Stimulated activated CD4-positive, alpha-beta T cell treated with anti-CD3 and anti-CD28 coated beads, TNF-alpha, amount 100 ng/mL, for 1 hour (primary cell): ENCODE measurements at places on chromosomes 5 and 9.

- no peak for DNase-seq
Observed at GRCh38 chr9:96057155-96057554, 181.7 kb downstream of the ERCC6L2 start.

- no peak for DNase-seq
Observed at GRCh38 chr9:6632516-6633183, 12.9 kb downstream of the GLDC start.

GRCh38 chr5:155767470-155767869 is 559.5 kb upstream of the SGCD start:
- DNase-seq = no peak

DNA sequence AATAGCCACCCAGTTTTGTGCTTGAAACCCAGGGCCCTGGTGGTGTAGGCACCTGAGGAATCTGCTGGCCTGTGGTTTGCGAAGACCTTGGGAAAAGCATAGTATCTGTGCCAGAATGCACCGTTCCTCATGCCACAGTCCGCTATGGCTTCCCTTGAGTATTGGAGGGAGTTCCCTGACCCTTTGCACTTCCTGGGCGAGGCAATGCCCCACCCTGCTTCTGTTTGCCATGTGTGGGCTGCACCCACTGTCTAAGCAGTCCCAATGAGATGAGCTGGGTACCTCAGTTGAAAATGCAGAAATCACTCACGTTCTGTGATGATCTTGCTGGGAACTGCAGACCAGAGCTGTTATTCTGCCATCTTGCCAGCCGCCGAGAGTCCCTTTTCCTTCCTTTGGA is 483.5 kb downstream of the AGTPBP1 start:
- no peak for DNase-seq

- no peak for DNase-seq
Observed at GRCh38 chr5:119285070-119285916, 70.5 kb upstream of the TNFAIP8 start.

GRCh38 chr9:6243746-6244145 is 28.1 kb downstream of the IL33 start:
- no peak for DNase-seq

- DNase-seq = no peak
Observed at GRCh38 chr5:66897356-66897755, 299.2 kb downstream of the CD180 start.

DNA sequence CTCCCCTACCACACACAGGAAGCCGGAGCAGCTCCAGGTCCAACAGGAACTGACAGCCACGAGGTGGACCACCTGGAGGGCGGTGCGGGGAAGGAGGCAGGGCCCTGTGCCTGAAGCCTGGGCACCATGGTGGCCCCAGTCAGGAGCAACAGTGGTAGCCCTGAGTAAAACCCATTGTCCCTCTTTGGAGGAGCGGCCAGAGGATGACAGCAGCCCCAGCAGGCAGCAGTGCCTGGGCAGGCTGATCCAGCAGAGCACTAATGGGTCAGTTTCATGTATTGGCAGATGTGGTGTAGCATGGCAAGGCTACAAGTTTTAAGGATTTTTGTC is 47.7 kb upstream of the GARNL3 start:
- DNase-seq = no peak

GRCh38 chr9:91751922-91752321 is 198.1 kb downstream of the ROR2 start:
- DNase-seq = no peak

DNA sequence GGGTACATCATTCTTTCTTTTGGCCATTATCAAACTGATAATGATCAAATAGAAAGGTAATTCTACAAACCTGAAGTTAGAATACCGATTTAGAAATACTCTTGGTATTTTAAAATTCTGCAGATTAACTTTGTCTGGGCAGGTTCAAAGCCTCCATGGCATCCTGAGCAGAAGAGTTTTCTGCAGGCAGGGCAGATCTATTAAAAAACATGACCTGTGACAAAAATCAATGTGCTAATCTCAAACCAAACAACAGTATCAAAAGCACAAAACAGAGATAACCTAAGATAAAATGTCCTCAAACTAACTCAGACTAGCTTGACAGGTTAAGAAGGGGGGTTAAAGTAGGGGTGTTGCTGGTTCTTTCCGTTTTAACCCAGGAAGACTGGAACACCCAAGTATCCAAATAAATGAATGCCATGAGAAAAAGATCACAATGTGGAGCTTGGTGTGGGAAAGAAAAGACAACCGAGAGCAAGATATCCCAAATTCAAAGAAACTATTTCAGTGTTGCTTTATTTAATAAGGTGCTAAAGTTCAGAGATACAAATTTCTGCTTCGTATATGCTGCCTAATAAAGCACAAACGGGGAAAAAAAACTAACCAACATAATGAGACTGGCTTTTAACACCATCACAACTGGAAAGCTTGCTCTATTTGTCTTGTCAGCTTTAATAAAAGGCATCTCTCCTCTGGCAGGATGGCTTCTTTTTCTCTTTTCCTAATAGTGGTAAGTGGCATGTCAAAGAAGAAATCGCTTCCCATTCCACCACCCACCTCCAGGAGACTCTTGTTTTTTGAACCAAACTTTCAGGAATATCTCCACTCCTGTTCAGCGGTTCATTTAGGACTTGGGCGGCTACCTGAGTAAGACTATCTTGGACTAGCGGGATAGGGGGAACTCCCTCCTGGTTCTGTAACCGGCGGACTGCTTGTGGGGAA is 2.3 kb downstream of the EFNA5 start:
- no peak for DNase-seq

- no peak for DNase-seq
Observed at GRCh38 chr5:10733426-10733825, 27.6 kb downstream of the DAP start.

- DNase-seq = no peak
Observed at GRCh38 chr5:177478711-177479646, 5.5 kb upstream of the DBN1 start.

GRCh38 chr5:148290271-148291195 is 21.7 kb upstream of the SPINK7 start:
- DNase-seq = no peak

- DNase-seq = no peak
Observed at GRCh38 chr9:18920141-18921084, 112.6 kb downstream of the SAXO1 start.

DNA sequence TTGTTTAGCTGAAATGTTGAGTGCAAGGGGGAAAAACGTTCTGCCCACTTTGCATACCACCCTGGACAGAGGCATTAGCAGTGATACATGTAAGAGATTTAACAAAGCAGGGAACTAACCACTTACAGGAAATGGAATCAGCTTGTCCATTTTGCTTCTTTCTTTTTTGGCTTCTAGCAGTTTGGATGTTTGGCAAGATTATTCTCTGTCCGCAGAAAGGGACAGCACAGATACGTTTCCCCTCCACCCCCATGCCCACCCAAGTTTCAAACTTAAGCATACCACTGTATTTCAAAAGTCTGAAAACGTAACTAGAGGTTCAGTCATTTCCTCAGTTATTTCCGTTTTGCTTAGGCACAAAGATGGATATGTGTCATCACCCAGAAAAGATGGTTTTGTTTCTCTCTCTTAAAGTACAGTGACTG is 118.4 kb downstream of the GDNF start:
- DNase-seq = no peak

DNA sequence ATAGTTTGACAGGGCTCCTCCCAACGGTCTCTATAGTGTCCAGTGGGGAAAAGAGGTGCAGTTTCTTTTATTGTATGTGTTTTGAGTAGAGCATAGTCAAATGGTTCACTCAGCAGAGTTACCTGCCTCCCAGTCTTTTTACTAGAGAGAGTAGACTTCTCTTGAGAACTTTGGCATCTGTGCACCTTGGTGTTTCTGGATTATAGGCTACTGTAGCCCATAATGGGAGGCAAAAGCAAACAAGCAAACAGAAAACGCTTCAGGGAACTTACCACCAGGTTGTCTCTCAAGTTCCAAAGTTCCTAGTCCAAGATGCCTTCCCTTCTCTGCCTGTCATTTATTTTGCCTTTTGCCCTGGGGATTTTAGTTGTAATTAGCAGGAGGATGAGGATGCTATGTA is 26.2 kb downstream of the INVS start:
- no peak for DNase-seq

- no peak for DNase-seq
Observed at GRCh38 chr5:102279711-102280110, 16.4 kb downstream of the SLCO4C1 start.

DNA sequence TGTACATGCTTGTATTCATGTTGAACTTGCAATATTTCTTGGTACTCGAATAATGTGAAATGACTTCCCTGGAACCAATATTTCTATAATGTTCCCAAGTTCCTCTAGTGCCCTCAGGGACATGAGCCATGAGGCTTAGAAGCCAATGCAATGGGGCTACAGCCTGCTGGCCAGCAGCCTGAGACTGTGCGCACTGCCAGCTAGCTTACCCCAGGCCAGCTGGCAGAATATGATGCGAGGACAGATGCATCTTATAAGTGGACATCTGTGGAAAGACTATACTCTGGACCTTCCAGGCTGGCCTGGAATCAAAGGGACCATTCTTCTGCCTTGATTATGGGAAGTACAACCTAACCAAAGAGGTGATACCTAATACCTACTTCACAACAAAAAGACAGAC is 1862.0 kb upstream of the ACO1 start:
- DNase-seq = no peak

GRCh38 chr5:122668552-122668951 is 106.3 kb upstream of the SNX2 start:
- no peak for DNase-seq

GRCh38 chr9:29548436-29548835 is 1975.2 kb upstream of the C9orf72 start:
- DNase-seq = no peak

DNA sequence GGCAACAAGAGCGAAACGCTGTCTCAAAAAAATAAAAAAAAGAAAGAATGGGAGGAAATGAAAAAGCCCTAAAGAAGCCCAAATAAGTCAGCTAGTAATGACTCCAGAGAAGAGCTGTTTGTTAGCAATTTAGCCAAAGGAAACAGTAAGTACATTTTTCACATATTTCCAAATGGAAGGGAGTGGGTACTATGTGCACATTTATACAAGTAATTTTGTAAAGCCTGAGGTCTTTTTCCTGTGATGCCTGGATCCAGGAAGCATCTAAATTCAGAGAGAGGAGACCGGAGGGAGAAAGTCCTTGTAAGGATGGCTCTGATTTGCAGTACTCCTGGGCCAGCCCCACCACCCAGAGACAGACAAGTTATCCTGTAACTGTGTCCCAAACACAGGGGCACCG is 14.7 kb downstream of the FBP1 start:
- no peak for DNase-seq

DNA sequence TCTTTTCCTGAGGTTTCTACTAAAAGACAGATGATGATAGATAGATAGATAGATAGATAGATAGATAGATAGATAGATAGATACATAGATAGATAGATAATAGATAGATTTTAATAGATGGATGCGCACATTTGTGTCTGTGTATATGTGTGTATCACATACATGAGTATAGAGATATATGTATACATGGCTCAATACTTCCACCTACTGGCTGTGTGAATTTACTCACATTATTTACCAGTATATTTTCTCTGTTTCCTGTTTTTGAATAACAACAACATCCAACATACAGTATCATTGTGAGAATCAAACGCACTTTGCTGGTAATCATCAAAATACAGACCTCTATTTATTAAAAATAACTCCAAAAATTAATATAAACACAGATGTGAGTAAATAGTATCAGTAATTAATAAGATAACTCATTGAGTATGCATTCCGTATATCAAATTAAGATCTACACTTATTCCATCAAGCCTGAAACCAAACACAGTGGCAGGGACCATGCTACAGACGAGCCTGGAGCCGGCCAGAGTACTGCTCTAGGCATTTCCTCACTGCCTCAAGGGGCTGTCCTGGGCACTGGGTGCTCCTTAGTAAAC is 338.0 kb downstream of the SEMA5A start:
- DNase-seq = no peak

DNA sequence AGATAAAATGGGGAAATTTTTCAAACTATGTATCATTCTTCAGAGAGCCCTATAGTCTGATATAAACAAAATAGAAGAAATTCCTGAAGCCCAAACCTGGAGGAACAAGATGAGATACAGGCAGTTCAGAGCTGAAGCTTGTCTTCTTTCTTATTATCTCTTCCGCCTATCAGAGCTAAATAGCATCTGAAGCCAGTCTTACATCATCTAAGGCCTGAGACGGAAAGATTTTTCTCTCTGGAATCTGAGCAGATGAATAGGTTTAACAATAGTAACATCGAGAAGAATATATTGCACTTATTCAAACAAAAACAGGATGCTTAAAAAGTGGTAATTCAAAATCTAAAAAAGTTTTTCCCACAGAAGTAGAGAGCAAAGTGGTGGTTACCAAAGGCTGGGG is 59.8 kb downstream of the LPAR1 start:
- no peak for DNase-seq

- DNase-seq = no peak
Observed at GRCh38 chr9:72203205-72203803, 54.1 kb downstream of the GDA start.
